ENCODE measurements at places on chromosomes 5 and 9.

- no peak for DNase-seq
Measured at GRCh38 chr9:19376931-19377330, 3.1 kb downstream of the RPS6 start.

- no peak for DNase-seq
Measured at GRCh38 chr9:124716808-124717207, 54.3 kb downstream of the NR6A1 start.

GRCh38 chr5:94691291-94691690 is 72.8 kb downstream of the SLF1 start:
- DNase-seq, result no peak

DNA sequence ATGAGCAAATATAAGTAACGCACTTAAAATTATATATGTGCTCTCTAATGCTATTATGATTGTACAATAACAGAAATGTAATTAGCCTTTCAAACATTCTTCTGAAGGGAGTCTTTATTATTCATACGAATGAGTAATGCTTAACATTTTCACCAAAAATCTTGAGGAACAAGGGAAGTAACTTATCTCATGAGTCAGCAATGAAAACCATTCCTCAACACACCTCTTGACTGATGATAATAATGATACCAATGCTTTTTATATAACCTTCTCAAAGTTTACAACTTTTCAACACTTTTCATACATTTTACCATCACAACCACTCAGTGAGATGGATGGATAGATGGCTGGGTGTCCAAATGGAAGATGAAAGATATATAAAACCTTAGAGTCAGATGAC is 369.3 kb downstream of the BNC2 start:
- no peak for DNase-seq

DNA sequence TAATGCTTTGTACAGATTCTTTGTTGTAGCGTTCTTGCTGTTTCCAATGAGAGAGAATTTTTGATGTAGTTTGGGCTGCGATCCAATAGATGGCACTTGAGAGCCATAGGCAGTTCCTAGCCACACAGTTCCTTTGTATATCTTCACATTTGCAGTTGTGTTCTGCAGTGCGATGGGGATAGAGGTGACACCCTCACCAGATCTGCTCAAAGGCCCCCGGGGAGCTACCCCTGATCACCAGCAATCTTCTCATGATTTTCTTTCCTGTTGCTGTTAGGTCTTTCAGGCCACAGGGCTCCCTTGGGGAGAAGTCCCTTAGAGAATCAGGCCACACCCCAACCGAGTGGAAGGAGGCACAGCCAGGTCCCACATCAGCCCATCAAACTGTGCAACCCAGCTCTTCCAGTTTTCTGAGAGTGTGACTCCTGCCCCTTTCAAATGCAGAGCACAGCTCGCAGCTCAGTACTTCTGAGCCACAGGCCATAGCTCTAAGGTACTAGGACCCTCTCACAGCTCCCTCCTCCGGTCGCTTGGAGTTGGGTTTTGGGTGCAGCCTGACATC is 353.7 kb downstream of the SLCO4C1 start:
- DNase-seq, result no peak

- no peak for DNase-seq
Measured at GRCh38 chr9:38319496-38320173, 72.9 kb upstream of the ALDH1B1 start.

DNA sequence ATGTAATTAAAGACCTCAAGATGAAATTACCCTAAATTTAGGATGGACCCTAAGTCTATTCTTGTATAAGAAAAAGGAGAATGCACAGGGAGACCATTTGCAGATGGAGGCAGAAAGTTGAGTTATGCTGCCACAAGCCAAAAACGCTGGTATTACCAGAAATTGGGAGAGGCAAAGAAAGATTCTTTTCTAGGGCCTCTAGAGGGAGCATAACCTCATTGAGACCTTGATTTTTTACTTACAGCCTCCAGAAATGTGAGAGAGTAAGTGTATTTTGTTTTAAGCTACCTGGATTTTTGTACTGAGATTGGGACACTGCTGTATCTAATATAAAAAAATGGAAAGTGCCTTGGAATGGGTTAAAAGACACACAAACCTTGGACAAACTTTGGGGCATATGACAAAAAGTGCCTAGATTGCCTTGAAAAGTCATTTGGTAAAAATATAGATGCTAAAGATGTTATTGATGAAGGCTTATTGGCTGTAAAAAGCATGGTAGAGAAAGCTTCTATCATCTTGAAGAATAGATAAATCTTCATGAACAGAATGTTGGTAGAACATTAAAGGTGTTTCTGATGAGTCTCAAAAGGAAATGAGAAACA is 174.7 kb upstream of the PRDM9 start:
- no peak for DNase-seq

- peak; percentile 51 for DNase-seq
Measured at GRCh38 chr9:16726718-16727451, 143.6 kb downstream of the BNC2 start.

DNA sequence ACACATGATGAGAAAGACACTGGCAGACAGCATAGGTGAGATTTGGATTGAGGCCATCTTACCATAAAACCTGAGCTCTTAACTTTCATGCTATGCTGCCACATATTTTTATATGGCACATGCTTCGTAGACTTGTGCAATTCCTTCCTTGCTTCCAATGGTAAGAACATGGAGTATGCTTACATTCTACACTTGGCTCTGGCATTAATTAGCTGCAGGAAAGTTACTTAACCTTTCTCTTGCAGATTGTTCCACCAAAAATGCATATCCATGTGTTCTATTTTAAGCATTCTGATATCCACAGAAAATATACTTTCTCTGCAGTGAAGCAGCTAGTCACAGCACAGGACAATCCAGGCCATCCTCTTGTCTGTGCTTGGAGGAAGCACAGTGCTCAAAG is 119.4 kb downstream of the MPDZ start:
- no peak for DNase-seq

GRCh38 chr5:149264439-149265067 is 7.1 kb upstream of the AFAP1L1 start:
- DNase-seq, result no peak

GRCh38 chr9:20197976-20198685 is 409.3 kb upstream of the SLC24A2 start:
- DNase-seq, result no peak

DNA sequence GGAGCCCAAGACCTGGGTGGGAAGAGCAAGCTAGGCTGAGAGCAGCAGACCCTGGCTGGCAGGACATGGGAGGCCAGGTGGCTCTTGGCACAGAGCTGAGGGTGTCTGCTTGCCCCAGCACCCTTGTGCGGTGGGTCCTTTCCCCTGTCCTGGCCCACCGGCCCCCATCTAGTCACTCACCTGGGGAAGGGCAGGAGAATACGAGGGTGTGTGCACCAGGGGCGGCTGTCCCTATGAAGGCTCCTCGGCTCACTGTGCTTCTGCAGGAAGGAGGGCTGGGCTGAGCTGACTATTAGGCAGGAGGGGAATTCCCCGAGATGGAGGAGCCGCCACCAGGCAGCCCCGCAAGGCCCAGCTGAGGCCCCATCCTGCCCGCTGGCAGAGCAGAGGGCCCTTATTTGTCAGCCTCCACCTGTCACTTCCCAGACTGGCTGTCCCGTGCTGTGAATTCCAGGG is 6.1 kb upstream of the TNIP1 start:
- DNase-seq, result no peak

DNA sequence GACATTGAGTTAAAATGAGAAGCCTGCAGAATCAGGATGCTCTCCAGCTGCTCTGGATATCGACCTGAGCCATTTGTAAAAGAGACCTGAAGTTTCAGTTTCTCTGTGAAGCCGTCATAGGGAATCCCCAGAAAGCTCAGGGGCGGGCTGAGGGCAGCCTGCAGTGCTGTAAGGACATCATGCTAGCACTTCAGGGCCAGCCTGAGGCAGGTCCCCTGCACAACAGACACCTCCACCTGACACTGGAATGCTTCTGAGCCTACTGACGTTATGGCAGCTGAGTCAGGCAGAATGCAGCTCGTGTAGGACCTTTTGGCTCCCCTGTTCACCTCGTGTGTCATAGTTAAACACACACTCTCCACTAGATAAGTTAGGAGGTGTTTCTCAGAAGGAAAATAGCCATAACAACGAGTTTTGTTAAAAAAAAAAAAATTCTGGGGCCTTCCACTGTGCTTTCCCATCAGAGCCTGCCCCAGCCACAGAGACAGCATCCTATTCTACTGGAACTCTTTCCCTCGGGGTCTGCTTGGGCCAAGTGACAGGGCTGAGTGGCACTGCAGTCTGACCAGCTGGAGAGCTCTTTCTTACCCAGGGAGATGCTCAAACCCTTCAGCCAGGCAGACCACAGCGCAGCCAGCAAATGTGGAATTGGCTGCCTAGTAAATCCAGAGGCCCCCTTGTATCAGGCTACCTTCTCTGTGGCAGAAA is 354.9 kb downstream of the DIRAS2 start:
- DNase-seq, result no peak

GRCh38 chr9:18485714-18486113 is 11.8 kb downstream of the ADAMTSL1 start:
- no peak for DNase-seq

GRCh38 chr5:95959051-95959887 is 2.4 kb downstream of the ELL2 start:
- no peak for DNase-seq

DNA sequence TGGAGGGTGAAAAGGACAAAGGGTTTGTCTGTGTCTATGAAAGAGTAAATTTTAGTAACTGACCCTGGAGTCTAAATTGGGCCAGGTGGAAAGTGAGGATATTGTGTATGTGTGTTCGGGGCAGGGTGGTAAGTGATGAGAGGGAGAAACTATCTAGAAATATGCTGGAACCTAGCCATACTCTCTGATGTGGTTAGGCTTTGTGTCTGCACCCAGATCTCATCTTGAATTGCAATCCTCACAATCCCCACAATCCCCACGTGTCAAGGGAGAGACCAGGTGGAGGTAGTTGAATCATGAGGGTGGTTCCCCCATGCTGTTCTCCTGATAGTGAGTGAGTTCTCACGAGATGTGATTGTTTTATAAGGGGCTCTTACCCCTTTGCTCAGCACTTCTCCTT is 60.6 kb downstream of the COMMD10 start:
- no peak for DNase-seq

- DNase-seq, result no peak
Measured at GRCh38 chr9:105070176-105070575, 142.2 kb upstream of the ABCA1 start.

DNA sequence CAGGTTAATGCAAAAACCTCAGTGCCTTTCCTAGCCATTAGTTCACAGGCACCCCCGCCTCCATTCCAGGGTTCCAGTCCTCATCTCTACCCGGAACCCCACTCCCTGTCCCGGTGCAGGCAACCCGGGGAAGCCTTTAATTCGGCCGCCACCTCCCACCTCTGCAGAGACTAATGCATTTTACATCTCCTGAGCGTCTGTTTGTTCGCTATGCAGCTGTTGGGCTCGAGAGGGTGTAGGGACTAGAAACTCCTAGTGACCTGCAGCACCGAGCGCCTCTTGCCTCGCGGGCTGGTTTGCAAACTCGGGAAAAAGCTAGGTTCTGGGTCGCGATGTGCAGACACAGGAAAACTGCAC is 3.6 kb downstream of the GDNF start:
- no peak for DNase-seq

- no peak for DNase-seq
Measured at GRCh38 chr5:179171251-179171815, 111.2 kb downstream of the ZNF354C start.

- DNase-seq, result no peak
Measured at GRCh38 chr9:4243877-4244812, 55.7 kb downstream of the GLIS3 start.

GRCh38 chr9:16898464-16898863 is 28.0 kb upstream of the BNC2 start:
- no peak for DNase-seq

DNA sequence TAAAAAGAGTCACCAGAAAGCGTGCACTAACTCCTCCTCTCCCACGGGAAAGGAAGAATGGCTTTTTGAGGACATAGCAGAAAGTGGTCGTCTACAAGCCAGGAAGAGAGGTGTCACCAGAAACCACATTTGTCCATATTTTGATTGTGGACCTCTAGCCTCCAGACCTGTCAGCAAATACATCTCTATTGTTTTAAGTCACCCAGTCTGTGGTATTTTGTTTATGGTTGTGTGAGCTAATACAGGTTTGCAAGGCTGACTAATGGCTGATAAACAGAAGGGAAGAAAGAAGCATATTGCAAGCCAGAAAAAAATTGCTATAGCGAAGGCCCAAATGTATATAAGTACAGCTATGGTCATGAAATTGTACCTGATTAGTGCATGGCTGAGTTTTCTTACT is 21.4 kb downstream of the WDR70 start:
- no peak for DNase-seq

GRCh38 chr5:137300411-137301240 is 198.5 kb downstream of the SPOCK1 start:
- no peak for DNase-seq

- DNase-seq, result no peak
Measured at GRCh38 chr5:179273073-179273435, 72.2 kb downstream of the ADAMTS2 start.

DNA sequence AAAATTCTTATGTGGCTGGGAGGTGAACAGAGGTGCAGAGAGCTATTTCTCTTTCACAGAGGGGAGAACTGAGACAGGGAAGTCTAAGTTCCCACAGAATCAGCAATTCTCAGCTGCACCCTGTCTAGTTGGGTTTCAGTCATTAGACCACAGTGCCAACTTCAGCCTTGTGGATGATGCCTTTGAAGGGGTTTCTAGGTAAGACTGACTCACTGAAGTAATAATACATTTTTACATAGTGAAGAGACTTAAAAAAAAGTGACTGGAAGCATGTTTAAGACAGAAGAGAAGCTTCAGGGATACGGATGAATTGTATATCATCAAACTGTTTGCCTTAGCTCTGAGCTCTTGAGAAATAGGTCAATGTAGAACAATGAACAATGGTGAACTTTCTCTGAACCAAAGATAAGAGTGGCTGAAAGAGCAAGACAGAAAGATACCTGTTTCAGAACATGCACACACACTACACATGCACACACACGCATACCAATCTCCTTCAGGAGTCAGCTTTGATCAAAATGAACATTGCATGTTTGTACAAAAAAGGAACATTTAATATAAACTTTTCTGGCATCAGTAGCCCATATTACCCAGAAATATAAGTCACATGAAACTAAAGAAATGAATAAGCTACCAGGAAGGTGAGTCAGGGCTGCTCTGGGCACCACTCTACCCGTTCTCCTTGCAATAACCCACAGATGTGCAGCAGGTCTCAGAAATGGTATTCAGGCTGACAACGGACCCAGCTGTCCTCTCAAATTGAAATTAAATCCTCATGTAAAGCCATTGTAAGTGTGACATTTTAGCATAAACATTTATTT is 12.6 kb upstream of the FYB1 start:
- DNase-seq, result no peak

GRCh38 chr9:35423499-35423898 is 66.4 kb upstream of the RUSC2 start:
- DNase-seq, result no peak

DNA sequence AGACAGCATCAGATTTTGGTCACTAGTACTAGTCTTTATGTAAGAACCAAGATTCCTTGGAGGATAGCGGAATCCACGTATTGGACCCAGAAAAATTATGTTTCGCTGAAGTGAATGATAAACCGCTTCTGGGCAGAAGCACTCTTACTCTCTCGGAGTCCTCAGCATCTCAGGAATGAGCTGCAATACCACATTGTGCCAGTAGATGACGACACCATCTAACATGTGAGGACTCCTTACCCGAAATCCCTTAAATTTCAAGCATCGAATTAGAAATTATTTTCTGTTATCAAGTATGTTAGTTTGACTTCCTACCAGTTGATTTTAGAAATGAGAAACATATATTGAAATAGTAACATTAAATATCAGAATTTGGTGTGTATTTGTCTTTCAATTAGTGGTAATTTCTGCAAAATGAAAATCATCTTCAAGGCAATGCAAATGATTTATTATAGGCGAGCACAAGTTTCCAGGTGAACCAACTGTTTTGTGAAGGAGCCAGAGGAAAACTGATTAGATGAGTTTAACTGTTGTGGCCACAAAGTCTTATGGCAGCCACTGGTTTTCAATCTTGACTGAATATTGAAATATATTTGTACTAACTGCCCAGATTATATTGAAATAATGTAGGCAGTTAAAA is 66.0 kb upstream of the CAMK4 start:
- DNase-seq, result peak; percentile 64

Data from amniotic stem cell (primary cell).